ENCODE measurements at places on chromosomes 11 and 22.

GRCh38 chr11:32437495-32438345 is 2.4 kb upstream of the WT1 start:
- no peak for DNase-seq

DNA sequence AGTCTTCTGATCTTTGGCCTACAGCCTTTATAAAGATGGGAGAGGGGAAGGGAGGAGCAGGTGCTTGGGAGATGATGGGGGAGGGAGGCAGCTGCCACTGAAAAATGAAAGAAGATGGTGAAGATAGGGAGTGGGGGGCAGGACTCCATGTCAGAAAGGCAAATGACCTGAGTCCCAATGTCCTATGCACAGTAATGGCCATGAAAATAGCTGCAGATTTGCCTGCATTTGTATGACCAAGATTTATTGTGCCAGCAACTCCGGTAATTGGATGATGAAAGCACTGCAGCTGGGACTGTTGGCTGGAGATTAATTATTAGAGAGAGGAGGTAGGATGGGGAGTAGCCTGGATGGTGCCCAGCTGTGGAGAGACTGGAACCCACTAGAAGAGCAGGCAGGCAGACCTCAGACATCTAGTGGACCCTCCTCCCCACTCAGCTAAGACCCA is 36.1 kb downstream of the NEU3 start:
- DNase-seq: no peak

DNA sequence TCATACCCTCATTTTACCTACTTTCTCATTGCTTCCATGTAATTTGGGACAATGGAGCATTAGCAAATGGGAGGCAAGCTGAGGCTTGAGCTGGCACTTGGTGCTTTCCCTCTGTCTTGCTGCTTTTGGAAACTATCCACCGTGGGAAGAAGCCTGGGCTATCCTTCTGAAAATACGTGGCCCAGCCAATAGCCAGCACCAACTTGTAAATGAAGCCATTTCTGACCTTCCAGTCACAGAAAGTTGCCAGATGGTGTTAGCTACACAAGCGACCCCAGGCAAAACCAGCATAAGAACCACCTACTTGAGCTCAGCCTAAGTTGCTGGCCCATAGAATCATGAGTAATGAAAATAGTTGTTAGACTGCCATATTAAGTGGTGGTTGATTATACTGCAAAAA is 18.5 kb upstream of the SPON1 start:
- DNase-seq: no peak

DNA sequence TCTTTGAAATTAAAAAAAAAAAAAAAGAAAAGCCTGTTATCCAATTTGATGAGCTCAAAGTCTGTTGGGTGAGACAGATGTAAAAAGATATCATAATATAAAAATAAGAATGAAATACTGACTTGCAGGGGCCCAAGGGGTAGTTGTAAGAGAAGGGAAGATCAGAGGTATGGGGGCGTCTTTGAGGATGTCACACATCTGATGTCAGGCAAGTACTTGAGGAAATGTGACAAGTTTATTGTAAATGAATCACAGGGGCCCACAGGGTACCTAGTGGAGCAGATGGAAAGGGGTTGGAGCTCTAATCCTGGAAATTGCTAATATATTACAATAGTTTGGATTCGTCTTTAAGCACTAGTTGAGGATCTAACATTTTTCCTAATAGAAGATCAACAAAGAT is 131.6 kb downstream of the MAML2 start:
- DNase-seq: no peak

GRCh38 chr11:64789331-64790204 is 11.2 kb upstream of the SF1 start:
- DNase-seq: no peak

DNA sequence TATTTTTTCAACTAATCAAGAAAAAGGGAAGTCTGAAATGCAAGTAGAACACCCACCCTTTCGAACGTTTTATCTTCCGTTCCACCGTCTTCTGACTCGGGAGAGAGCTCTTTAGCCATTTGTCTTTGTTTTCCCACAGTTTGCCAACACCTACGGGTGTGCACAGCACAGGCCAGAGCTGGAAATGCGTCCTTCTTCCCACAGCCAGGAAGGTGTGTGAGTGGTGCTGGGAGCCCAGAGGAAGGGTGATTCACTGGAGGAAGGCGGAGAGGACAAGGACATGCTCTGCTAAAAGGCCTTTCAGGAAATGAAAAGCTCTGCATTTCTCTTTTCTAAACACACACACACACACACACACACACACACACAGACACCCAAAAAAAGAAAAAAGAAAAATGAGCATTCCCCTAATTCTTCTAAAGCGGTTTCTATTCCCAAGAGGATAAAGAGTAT is 18.5 kb downstream of the ENDOD1 start:
- no peak for DNase-seq

DNA sequence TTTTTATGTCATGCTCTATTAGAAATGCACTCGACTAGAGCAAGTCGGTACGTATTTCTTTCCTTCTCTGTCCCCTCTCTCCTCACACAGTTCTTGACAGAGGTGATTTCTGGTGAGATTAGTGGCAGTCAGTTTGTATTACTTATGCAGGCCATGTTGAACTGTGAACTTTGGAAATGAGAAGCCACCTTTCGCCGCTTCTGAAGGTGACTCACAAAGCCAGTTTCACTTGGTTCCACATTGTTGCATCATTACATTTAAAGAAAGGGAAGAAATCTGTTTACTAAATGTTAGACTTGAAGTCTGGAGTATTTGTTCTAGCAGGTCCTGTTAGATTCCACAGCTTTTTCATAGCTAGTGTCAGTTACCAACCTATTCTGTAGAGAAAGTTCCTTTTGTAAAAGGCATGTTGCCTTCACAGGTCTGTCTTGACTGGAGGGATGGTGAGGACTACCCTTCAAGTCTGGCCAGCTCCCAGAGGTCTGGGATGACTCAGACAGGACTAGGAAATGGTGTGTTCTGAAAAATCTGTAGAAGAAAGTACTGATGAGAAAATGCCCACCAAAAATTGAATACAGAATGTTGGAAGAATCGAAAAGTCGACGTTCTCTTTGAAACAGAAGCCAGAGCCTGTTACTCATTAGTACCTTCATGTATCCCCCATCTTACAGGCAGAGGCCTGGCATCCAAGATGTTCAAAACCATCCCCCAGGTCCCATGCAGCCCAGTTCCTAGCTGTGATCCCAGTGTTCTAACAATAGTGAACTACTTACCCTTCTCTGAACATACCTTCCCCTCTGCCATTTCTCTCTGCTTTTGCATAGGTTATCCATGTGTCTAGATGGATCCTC is 181.4 kb downstream of the DBX1 start:
- DNase-seq: no peak

All from stimulated activated CD8-positive, alpha-beta memory T cell treated with anti-CD3 and anti-CD28 coated beads, Interleukin-4, amount 100 ng/mL, for 48 hours (primary cell).